ENCODE measurements at places on chromosomes 12 and 14. TPM values are rescaled to one million over a fixed set of nuclear protein-coding genes. Genes with fewer than 3 reads are reported as not detected.

DNA sequence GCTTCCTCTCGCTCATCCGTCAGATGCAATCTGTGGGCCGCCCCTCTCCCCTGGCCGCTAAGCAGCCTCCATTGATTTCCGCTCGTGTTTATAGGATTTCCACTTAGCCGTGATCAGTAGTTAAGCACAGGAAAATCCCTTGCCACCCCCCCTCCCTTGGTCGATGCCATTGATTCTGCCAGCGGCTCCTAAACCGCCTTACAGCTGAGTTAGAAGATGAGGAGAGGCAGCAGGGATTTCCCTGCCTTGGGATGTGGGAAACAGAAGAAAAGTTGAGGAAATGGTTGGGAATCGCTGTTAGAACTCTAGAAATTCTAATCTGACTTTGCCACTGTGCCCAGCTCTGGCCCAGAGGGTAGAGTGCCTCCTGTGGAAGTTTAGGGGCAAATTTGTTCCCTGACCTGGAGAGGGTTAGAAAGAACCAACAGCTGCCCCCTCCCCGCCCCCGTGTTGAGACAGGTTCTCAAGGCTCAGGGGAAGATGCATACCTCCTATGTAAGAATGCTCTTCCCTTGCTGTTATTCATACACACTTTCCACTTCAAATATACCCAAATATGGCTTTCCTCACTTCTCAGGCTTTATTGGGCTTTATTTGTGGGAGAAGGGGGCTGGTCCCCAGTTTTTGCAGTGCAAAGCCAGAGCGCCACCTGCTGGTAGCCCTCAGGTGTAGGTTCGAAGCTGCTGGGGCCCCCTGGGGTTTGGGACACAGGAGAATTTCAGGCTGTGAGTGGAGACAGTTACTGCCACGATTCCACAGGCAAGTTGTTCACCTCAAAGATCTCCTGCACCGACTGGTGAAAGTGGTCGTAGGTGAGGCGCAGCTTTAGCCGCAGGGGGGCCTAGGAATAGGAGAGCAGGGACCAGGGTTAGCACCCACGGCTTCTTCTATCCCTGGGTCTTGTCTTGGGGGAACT lies 3.2 kb downstream of the THTPA start:
- DNase-seq, result peak; percentile 79

Gene TMEM253
- 7.8 TPM for polyA plus RNA-seq

Gene RFLNA
- 67.8 TPM for polyA plus RNA-seq

- DNase-seq, result no peak
These were observed 4.2 kb upstream of the XPOT start for GRCh38 chr12:64400041-64400440.

Gene TTC9
- polyA plus RNA-seq, result 3.1 TPM

Gene MYF5
- not detected for polyA plus RNA-seq

DNA sequence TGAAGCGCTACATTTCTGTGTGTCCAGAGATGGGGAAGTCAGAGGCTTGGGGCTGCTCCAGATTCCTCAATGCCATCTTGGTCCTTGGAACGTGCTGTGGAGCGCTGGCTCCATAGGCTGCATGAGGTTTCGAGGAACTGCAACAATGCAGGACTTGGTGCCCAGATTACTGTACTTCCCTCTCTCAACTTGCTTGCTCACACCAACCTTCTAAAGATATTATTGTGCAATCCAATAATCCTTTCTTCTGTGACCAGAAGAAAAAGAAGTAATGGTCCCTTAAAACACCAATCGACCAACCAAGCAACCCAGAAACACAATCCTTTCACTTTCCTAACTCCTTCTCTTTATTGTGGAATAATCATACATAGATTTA lies 3.7 kb downstream of the PRICKLE1 start:
- DNase-seq, result no peak

Gene NFYB
- 20.4 TPM for polyA plus RNA-seq

DNA sequence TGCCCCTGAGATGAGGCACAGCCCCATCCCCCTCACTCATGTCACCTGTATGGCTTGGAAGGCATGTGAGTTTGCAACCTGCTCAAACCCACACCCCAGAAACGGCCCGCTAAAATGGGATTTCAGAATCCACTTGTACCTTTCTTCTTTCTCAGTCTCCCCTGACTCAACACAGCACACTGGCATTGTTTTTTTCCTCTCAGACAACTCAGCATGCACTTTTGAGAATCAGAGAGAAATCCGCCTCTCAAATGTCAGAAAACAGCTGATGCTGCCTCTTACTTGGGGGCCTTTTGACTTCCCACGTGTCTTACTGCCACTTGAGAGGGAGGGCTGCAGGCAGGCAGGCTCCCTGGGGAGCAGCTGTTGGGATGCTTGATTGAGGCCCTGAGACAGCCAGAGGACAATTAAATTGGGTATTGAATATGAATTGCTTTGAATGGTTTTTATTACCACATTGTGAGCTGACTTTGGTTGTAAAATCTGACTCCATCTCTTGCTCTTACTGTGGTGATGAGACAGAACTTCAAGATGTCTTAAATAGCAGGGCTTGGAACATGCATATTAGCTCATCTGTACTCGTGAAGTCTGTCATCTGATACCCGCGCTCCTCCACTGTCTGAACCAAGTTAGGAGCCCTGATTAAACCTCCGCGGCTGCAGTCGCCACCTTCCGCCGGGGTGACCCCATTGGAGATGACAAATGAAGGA lies 96.6 kb downstream of the APAF1 start:
- no peak for DNase-seq

- DNase-seq, result no peak
These were observed 149.9 kb upstream of the RASSF8 start for GRCh38 chr12:25808604-25809003.

- no peak for DNase-seq
These were observed 260.8 kb downstream of the TTC8 start for GRCh38 chr14:89085231-89085731.

DNA sequence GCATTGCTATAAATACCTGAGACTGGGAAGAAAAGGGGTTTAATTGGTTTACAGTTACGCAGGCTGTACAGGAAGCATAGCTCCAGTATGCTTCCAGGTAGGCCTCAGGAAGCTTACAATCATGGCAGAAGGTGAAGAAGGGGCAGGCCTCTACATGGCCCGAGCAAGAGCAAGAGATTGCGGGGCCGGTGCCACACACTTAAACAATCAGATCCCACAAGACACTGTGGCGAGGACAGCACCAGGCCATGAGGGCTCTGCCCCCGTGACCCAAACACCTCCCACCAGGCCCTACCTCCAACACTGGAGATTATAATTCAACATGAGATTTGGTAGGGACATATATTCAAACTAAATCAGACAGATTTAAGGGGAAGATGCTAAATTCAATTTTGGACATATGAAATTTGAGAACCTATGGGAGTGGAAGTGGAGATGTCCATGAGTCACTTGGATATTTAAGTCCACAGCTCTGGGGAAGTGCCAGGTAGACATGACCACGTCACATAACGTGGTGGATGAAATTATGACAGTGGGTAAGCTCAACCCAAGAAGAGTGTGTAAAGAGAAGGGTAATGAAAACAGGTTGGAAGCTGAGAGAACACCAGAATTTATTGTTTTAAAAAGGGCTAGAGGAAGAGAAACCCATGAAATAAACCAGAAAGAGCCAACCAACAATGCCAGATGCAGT lies 1.5 kb upstream of the LTA4H start:
- no peak for DNase-seq

- no peak for DNase-seq
These were observed 172.7 kb downstream of the FUT8 start for GRCh38 chr14:65585216-65585615.

GRCh38 chr14:84929834-84930233 lies 600.1 kb upstream of the FLRT2 start:
- DNase-seq, result no peak

- no peak for DNase-seq
These were observed 83.2 kb downstream of the EML1 start for GRCh38 chr14:99876406-99876805.

Gene CRIP1
- 14.7 TPM for polyA plus RNA-seq

DNA sequence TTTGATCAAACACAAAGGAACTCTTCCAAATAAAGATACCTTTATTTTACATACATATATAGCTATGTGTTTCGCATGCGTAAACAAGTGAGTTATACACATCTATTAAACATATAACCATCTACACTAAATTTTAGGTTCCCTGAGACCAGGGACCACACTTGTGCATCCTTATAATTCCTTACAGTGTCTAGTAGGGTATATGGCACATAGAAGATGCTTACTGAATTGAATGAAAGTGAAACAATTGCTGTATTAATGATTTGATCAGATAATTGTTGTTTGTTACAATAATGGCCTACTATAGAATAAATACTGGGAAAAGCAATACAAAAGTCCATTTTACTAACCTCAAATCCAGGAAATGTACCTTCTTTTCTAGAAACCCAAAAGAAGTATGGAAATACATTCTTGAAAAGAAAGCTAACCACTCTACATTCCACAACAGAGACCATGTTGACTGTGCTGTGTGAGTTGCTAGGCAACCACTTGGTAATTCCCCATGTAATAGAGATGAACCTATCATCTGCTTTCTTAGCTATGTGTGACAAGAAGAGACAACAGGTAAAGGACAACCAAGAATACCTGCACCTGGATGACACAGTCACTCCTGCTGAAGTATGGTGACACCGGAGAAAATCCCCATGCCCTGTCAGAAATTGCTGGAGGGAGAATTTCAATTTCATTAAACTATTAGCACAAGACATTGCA lies 11.9 kb upstream of the CIPC start:
- DNase-seq, result peak; percentile 71

Gene BLTP3B
- 6.0 TPM for polyA plus RNA-seq

- peak; percentile 95 for DNase-seq
These were observed at the start of gene SEC23A for GRCh38 chr14:39102969-39103957. Gene SEC23A, minus strand, starts transcription at chr14:39103235. Its CDS starts 7,117 bp downstream, at chr14:39096118.
